ENCODE measurements at places on chromosomes 7 and 10.

DNA sequence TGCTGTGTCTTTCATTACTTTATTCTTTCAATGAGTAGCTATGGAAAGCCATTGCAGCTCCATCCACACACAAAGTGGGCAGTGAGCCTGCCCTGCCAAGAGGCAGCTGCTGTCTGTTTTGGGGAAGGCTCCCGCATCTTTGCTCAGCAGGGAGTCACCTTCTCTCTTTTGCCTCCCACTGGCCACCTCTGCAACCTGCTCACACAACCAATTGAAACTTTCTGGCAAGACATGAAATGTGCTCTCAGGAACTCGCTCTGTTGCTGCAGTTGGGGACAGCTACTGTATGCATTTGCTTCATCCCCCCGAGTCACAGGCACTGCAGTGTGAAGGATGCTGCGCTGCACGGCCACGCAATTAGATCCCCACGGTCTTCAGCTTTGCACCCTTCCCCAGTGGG, 244.8 kb upstream of the NFE2L3 start:
- DNase-seq: no peak

DNA sequence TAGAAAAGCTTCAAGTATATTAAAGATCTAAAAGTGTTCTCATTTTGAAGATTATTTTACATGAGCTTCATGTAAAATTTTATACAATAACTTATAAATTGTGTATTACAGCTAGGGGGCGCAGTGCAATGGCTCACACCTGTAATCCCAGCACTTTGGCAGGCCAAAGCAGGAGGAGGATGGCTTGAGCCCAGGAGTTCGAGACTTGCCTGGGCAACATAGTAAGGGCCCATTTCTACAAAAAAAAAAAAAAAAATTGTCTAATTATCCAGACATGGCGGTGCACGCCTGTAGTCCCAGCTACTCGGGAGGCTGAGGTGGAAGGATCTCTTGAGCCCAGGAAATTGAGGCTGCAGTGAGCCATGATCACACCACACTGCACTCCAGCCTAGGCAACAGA, 16.6 kb downstream of the ACBD5 start:
- DNase-seq: peak; percentile 51

DNA sequence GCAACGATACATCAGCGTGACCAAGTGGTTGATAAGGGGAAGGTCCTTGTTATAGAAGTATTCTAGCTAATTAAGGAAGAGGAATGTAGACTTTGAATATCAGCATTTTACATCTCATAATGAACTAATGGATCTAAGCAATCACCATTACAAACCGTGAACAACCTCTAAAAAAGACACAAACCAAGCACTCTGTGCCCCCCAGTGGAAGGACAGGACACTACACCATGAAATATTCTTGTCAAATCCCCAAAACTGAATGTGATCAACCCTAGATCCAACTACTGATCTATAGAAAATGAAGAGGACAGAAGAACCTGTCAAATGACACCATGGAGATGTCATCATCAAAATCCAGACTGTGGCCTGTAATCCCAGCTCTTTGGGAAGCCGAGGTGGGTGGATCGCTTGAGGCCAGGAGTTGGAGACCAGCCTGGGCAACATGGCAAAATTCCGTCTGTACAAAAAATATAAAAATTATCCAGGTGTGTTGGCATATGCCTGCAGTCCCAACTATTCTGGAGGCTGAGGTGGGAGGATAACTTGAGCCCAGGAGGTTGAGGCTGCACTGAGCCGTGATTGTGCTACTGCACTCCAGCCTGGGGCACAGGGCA, 111.3 kb upstream of the CARD11 start:
- peak; percentile 72 for DNase-seq

- DNase-seq: no peak
These were observed 9.9 kb downstream of the BLVRA start for GRCh38 chr7:43768201-43768886.

DNA sequence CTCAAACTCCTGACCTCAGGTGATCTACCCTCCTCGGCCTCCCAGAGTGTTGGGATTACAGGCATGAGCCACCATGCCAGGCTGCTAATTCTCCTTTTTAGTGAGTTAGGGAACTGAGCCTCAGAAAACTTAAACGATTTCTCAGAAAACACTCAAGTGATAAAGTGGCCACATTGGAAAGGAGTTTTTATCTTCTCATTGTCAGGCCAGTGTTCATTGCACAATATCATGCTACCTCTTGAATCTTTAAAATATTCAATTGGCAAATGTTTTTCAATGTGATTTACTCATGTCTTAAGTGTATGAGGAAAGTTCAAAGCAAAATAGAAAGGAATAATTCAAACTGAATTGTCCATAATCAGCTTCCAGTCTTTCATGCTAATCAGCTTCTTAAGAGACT, 80.7 kb downstream of the ITGB8 start:
- no peak for DNase-seq

DNA sequence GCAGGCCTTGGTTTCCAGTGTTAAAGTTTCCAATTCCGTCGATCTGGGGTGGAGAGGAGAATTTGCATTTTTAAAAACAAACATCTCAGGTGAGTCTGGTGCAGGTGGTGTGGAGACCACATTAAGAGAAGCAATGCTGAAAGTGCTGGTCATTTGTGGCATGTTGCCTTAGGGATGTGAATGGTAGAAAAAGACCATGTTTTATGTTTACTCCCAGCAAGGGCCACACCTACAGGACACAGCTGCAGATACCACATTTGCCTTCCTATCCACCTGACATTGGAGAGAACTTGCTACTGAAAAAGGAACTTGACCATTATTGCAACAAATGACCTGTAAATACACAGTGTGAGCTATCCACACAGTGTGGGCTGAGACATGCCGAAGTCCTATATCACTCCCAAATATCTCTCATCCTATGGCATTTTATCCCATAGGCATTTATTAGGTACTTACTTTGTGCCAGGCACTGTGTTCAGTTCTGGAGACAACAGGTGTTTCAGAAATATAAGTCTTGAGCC, 183.1 kb downstream of the NRP1 start:
- no peak for DNase-seq

GRCh38 chr7:116340201-116340847, 130.0 kb downstream of the TES start:
- peak; percentile 71 for DNase-seq

DNA sequence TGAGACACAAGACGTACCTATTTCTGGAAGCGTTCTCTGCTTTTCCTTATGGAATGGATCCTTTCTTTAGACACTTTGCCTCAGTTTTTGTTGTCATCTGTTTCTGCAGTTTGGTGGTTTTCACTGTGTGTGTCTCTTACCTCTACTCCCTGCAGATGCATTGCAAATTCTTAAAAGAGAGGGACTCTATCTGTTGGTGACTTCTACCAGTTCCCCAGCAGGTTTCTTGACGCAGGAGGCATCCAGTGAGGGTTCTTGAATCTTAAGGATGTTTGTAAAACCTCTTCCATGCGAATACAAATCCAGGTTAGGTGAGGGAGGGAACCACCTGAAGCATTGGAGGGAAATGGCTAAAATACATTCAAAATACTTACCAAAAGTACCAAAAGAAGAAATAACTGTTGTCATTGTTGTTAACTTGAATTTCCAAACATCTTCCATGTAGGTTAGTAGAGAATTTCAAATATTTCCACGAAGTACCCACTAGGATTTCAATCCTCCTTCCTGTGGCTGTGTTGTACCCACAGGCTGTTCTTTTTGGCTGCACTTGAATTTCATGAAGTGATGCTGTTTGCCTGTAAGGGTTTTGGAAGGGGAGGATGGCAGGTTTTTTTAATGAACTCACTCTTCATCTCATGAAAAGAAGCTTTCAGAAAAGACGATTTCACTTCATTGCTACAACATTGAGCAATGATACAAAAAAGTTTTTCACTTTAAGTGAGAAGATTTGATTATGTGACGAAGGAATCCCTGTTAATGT, 32.2 kb downstream of the PLXDC2 start:
- no peak for DNase-seq

DNA sequence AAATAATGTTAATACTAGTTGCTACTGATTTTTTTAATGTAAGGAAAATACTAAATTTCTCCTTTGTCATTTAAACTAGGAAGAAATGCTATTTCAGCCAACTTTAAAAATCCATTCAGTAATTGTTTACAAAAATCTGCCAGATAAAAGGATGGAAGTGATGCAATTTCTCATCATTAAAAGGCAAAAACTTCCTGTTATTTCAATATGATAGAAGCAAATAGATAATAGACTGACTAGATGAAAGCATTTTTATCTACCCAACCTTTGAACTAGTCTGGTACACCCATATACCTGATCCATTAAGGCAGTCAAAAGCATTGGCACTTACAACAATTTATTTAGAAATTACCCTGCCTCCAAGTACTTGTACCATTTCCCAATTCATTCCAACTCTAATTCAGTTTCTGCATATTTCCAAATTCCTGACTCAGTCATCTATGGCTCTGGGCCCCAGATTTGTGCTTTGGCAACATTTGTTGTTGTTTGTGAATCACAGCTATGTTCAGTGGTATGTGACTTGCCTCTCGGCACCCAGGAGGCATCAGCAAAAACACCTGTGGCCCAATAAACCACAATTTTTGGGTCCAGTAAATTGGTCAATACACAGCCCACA, 482.6 kb upstream of the SEMA3A start:
- DNase-seq: no peak

GRCh38 chr7:80876894-80877414, 41.9 kb downstream of the SEMA3C start:
- peak; percentile 80 for DNase-seq

DNA sequence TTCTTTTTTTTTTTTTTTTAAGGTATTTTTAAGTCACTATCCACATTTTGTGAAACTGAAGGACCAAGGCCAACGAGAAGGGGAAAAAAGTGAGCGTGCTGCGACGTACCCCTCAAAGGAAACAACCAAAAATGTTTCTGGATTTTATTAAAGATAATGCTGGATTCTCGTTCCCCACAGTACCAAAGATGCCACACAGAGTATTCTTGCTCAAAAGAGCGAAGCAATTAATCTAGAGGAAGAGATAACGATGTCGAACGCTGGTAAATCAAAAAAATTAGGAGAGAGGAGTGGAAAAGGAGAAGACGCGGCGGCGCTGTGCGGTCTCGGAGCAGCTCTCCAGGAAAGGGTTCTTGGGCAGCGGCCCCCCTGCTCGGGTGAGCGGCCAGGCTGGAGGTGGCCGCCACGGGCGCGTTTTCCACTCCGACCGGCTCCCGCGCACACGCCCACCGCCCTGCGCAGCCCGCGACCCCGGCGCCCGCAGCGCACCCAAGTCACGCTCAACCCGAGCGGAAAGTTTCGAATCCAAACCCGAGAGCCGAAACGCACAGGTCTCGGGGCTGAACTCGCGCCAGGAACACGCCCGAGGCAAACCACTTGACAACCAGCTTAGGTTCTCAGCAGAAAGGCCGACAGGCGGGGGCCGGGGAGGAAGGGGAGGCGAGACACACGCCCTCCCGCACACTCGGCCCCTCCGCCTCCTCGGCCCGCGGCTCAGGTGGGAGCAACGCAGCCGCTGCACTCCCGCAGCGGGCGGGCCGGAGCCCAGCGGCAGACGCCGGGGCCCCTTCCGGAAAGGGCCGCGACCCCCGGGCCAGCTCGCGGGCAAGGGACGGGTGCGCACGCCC, 989 bp downstream of the SRPK2 start:
- peak; percentile 55 for DNase-seq

GRCh38 chr10:132713421-132714095, 72.4 kb downstream of the NKX6-2 start:
- DNase-seq: no peak

- peak; percentile 33 for DNase-seq
These were observed 825 bp downstream of the MRPL32 start for GRCh38 chr7:42932811-42933591.

DNA sequence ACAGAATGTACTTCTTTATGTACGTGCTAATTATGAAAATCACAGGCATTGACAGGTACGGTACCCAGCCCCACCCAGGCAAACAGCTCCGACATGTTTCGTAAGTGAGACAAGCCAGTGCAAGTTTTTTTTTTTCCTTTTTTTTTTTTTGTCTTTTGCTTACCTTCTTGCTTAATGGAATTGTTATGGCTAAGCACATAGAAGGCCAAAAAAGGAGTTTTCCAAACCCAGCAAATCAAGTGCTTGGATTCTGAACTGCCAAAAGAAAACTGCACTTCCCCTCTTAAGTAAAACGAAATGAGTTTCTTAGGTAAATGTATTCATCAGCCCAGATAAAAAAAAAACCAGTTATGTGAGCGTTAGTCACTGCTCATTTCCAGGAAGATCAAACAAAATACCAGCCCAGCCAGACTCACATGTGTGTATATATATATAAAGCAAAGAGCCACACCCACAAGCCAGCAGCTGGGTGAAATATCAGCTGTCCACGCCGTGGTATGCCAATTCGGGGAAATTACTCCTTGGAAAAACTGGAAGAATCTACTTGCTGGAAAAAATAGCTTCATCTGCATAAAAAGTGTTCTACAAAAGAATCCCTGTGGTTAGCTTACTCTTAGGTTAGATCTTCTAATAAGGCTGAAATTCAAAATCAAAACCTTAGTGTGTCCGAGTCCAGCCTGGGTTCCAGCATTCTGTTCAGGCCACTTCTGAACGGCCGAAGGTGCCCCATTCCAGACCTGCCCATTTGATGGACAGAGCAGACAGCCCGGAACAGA, 8.0 kb downstream of the KLF6 start:
- DNase-seq: peak; percentile 83

- no peak for DNase-seq
These were observed 82.5 kb upstream of the PRR15 start for GRCh38 chr7:29480934-29481651.

- no peak for DNase-seq
These were observed 10.0 kb upstream of the PCGF5 start for GRCh38 chr10:91210435-91210834.

DNA sequence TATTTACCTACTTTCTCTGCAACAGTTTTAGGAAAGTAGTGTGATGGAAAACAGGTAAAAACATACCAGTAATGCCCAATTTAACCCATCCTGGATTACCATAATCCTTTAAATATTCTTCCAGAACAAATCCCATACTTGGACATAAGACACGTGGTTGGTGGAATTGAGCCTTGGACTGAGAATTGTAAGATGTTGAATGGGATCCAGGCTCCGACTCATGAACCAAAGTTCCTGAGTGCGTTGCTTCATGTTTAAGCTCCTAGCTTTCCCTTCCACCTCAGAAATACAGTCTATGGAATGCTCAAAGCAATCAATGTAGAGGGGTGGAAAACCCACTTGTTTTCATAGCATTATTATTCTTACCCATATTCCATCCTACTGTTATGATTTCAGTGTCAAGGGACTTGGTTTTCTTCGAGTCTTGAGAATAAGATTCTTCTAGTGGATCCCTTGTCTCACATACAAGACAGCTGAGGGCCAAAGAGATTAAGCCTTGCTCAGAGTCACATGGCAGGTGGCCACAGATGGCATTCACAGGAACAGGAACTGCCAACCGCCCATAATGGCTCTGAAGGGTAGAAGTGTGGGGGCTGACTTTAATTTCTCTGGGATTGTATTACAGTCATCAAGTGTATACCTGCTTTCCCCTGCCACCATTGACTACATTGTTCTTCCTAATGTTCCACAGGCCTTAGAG, 171.2 kb downstream of the GFRA1 start:
- DNase-seq: no peak

DNA sequence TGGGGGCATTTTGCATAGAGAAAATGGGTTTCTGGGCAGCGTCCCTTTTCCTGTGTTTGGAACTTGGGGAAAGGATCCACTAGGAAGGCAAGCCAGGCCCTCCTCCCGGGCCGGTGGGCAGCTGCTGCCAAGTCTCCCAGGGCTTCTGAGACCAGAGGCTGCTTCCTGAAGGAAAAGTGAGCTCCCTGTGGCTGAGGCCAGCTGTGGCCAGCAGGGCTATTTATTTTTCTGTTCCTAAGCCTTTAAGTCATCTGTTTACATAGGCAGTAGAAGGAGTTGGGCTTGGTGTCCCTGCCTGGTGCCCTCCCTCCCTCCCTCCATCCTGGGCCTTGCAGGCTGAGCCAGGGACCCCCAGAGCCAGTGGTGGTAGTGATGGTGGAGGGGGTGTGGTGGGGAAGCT, 70.5 kb upstream of the COL13A1 start:
- peak; percentile 73 for DNase-seq

- peak; percentile 25 for DNase-seq
These were observed 591 bp downstream of the BZW2 start for GRCh38 chr7:16646472-16647072.
